ENCODE measurements at places on chromosomes 7 and 10.

- no peak for DNase-seq
These were observed 22.5 kb downstream of the LRRN3 start for GRCh38 chr7:111113263-111114017.

DNA sequence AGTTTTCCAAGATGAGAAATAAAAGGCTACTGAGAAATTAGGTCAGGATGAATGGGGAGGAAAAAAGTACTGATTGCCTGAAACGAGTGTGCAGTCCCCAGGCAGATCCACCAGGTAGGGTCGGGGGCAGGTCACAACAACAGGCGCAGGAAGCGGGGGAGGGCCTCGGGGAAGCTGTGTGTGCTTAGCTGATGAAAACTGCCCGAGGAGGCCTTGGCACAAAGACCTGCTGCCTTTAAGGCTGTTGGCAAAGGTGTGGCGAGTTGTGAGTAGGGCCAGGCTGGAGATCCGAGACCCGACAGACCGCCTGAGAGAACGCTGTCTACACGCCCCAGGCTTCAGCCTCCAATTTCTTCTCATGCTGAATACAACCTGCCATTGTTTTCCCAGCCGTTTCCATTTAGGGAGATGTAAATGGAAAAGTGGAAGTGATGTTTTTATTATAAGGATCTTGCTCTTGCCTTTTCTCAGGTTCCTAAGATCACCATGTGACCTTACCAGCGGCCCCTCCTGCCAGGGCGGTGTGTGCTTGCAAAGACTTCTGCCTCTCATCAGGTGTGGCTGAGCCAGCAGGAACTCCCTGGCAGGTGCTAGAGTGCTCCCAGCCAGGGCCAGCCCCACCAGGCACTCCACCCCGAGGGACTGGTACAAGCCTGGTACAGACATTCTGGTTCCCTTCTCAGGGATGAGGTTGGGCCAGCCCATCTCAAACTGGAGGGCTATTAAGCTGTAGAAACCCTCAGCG is 60.8 kb downstream of the DLG5 start:
- no peak for DNase-seq

GRCh38 chr7:149720372-149721083 is 52.9 kb downstream of the ZNF467 start:
- DNase-seq, result no peak

- no peak for DNase-seq
These were observed 6.7 kb downstream of the AOAH start for GRCh38 chr7:36717586-36717985.

GRCh38 chr7:119684763-119685162 is 588.2 kb upstream of the KCND2 start:
- DNase-seq, result no peak

DNA sequence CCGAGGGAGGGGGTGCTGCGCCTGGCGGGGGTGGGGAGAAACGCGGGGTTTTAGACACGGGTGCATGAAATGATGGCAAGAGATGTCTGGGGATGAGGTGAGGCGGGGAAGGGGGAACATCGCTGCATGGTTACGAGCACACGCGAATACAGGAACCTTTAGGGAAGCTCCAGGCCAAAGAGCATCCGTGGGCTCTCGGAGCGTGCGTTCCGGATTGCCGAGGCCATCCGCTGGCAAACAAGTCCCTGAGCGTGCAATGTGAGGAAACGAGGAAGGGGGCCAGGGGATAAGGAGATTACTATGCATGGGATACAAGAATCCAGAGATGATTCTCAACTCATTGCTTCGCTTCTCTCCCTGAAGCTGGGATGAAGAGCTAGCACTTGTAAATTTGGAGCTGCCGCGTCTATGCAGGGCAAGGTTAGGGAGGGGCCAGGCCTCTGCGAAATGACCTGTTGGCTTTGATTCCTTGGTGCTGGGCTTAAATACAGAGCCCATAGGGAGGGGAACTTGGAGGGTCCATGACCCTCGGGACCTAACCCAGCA is 520 bp upstream of the WNT2 start:
- DNase-seq, result no peak

- DNase-seq, result no peak
These were observed 80.0 kb downstream of the SDK1 start for GRCh38 chr7:3380886-3381685.

DNA sequence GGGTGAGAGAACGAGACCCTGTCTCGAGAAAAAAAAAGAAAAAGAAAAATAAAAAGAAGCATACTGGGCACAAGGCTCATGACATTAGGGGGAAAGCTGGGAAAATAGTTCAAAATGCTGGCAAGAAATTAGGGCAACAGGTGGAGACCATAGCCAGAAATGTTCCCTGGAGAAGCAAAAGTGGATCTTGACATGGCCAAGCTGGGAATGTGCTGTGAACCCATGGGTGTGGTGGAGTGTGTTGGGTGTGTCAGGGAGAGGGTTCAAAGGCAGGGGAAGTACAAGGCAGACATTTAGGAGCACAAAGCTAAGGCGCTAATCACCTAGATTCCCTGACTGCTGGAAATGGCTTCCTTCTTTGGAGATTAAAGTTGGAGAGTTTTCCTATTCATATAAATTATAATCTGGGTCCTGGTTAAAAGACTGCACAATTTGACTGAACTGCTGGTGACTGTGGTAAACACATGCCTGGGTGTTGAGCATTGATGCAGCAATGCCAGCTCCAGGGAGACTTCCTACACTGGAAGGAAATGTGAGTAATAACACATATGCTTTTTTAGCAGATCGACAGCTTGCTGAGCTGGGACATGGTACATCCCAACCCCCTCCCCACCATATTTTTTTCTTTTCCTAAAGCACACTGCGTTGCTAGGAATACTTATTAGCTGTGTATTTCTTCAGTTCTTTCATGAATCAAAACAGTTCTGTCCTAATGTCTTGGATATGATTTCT is 70.1 kb upstream of the ARHGAP21 start:
- DNase-seq, result no peak

GRCh38 chr10:29470355-29470705 is 164.4 kb downstream of the SVIL start:
- peak; percentile 6 for DNase-seq

DNA sequence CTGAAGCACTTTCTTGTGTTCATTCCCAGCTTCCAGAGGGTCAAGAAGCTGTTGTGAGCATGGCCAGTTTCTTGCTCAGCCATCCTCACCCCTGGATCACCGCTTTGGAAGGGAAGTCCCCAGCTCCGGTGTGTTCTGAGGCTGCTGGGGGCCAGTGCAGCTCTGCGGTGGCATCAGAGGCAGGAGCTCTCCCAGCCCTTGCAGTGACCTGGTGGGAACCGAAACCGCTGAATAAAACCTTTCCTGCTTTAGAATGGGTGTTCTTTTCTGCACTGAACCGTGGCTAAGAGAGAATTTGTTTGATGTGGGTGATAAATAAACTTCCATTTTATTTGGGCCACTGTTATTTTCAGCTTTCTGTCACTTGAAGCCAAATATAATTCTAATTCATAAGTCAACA is 450.9 kb upstream of the VSTM2A start:
- no peak for DNase-seq

DNA sequence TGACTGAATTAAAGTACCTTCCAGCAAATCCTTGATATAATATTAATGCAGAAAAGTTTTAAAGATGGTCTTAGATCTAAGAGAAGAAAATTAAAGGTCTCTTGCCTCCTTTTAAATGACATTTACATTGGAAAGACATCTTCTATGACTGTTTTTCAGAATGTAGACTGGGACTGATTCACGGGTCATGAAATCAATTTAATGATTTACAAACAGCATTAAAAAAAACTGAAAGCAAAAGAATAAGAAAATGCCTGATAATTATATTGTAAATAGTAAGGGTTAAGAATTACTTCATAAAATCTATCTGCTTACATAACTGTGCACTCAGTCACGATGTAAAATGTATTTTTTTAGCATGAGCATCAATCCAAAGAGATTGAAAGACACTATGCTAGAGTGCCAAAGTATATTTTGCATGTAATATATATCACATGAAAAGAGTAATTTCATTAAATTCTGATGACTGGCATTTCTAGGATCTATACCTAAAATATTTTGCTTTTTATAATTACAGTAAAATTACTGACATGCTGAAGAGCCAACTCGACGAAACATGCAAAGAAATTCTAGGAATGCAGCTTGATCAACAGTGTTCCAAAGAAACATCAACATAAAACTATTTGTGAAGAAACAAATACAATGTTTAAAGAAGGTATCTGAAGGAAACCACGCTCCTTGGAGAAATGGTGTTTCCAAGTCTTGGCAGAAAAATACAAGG is 35.1 kb downstream of the RTKN2 start:
- DNase-seq, result no peak

GRCh38 chr7:12761691-12762090 is 74.3 kb downstream of the ARL4A start:
- no peak for DNase-seq

GRCh38 chr7:97272237-97272975 is 154.9 kb downstream of the SDHAF3 start:
- DNase-seq, result no peak

DNA sequence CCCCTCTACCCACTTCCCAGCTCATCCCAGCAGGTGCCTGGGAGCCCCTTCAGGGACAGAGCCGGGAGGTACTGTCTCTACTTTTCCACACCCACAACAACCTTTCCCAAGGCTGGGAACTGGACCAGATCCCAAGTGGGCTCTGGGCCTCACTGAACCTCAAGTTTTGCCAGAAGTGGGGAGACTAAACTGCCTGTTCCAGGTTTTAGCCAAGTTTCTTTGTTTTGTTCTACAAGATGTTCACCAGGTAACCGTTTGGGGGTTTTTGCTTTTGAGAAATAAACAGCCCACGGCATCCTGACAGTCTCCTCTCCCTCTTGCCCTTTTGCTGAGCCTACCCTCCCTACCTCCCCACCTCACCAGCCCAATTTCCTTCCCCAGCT is 10.6 kb upstream of the EMX2 start:
- no peak for DNase-seq

GRCh38 chr10:32149252-32149955 is 93.2 kb upstream of the KIF5B start:
- no peak for DNase-seq

DNA sequence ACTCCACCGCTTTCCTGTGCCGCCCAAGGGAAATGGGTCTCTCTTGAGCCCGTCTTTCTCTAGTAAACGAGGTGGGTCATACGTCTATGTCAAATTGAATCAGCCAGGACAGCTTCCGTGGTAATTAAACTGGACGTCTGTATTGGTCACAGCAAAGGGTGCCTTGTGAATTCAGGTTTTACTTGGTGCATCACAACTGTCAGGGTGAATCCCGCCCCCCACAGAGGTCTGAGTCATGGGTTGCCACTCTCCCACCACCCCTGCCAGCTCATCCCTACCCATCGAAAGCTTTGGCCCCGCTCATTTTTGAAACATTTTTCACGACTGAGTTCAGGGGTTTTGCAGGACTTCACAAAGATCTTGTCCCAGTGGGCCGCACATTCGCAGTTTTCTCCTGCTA is 8.0 kb upstream of the SP8 start:
- no peak for DNase-seq

GRCh38 chr7:8871716-8872115 is 438.3 kb downstream of the NXPH1 start:
- no peak for DNase-seq

DNA sequence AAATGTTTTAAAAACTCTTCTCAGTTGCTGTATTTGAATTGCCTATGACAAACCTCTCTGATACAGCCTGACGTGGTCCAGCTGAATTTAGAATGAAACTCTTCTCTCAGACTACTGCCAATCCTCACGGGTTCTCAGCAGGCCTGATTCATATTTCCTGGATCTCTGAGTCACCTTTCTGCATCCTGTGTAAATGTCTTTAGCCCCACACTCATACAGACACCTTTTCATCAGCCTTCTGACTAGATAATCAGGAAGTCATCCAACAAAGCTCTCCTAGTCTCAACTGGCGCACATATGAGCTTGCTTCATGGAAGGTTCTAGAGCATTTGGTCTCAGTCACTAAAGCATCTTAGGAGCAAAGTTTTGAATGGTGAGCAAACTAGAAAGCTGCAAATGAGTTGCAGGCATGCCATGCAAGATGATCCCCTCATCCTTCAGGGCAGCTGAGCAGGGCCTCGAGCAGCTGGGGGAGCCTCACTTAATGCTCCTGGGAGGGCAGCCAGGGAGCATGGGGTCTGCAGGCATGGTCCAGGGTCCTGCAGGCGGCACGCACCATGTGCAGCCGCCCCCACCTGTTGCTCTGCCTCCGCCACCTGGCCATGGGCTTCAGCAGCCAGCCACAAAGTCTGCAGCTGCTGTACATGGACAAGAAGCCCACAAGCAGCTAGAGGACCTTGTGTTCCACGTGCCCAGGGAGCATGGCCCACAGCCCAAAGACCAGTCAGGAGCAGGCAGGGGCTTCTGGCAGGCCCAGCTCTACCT is 182.8 kb downstream of the ARHGAP12 start:
- DNase-seq, result no peak

DNA sequence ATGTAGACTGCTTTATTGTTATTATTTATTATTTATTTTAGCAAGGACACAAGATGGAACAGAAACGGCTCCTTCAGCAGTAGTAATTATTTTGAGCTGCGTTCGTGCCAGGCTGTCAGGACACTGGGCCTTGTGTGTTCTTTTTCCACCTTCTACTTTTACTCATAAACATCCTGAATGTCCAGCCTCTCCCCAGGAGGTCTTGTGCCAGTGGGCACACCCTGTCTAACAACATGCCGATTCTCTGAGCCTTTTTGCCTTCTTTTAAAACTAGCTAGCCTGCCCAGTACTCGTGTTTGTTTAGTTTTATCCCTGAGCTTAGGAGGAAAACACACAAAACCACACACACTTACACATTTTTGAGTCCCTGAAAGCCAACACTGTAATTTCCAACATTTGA is 1.2 kb downstream of the SCIN start:
- DNase-seq, result no peak

- no peak for DNase-seq
These were observed at the start of gene GRM8 for GRCh38 chr7:127252778-127253280. GRM8 (minus strand) TSS chr7:127252941.

GRCh38 chr7:51080622-51081269 is 235.9 kb downstream of the COBL start:
- no peak for DNase-seq

DNA sequence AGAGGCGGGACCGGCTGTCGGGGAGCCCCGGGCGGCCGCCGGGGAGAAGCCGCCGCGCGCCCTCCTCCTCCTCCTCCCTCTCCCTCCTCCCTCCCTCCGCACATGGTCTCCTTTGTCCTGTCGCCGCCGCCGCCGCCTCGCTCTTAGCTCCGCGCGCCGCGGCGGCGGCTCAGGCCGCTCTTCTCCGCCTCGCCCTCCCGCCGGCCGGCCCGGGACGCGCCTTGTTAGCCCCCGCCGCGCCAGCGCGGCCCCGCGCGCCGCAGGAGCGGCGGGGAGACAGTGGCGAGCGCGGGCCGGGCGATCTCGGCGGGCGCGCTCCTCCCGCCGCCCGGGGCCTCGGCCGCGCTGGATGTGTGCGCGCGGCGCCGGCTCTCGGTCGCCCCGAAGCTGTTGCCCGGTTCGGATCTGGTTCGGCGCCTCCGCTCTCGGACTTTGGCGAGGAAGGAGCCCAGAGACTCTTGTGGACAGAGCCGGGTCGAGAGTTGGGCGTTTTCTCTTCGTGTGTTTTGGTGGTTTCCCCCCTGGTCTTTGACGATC is 437.4 kb upstream of the GALNT17 start:
- DNase-seq, result no peak

- no peak for DNase-seq
These were observed 33.4 kb upstream of the WASL start for GRCh38 chr7:123782071-123782798.

GRCh38 chr7:159207393-159207792 is 62.7 kb upstream of the VIPR2 start:
- DNase-seq, result no peak

GRCh38 chr10:100970076-100970913 is 991 bp downstream of the SEMA4G start:
- DNase-seq, result no peak

- peak; percentile 14 for DNase-seq
These were observed 89.9 kb downstream of the CDH23 start for GRCh38 chr10:71486484-71487114.

- DNase-seq, result no peak
These were observed 221.2 kb downstream of the FAM107B start for GRCh38 chr10:14553448-14553847.
